ENCODE measurements at places on chromosomes 12 and 14.

- DNase-seq: no peak
These were observed 148.3 kb downstream of the PTCSC3 start for GRCh38 chr14:36028218-36028617.

- DNase-seq: no peak
These were observed 506.1 kb downstream of the NELL2 start for GRCh38 chr12:44369998-44370397.

DNA sequence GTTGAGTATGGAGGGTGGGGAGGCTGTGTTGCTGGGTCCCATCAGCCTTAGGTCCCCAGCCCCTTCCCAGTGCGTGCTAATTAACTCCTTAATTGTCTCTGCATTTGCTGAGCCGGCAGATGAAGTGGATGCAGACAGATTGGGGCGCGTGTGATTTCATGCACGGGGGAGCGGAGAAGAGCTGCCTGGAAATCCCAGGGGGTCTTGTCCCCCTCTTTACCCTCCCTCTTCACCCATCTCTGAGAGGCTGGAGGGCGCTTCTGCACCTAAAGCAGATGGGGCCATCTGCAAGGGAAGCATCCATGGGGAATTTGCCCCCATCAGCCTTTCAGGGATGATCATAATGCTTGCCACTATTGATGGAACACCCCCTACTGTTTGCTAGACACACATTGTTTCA lies 4.4 kb upstream of the ASIC1 start:
- DNase-seq: no peak

- no peak for DNase-seq
These were observed 411 bp downstream of the TTLL5 start for GRCh38 chr14:75661499-75661814.

DNA sequence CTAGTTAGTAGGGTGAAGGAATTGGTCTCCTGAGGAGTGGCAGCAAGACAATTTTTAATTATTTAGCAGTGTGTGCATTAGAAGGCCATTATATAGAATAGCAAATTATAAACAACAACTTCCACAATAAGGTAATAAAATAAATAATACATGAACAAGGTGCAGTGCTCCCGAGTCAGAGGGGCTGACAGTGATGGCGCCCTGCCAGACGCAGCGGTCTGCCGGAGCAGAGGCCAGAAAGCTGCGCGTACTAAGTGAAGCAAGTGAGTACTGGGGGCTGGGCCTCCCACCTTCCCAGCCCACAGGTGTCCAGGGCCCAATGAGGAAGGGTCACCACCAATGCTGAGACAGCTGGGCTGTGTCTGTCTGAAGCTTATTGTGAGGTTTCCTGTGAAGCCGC lies 72.0 kb upstream of the VRK1 start:
- no peak for DNase-seq

DNA sequence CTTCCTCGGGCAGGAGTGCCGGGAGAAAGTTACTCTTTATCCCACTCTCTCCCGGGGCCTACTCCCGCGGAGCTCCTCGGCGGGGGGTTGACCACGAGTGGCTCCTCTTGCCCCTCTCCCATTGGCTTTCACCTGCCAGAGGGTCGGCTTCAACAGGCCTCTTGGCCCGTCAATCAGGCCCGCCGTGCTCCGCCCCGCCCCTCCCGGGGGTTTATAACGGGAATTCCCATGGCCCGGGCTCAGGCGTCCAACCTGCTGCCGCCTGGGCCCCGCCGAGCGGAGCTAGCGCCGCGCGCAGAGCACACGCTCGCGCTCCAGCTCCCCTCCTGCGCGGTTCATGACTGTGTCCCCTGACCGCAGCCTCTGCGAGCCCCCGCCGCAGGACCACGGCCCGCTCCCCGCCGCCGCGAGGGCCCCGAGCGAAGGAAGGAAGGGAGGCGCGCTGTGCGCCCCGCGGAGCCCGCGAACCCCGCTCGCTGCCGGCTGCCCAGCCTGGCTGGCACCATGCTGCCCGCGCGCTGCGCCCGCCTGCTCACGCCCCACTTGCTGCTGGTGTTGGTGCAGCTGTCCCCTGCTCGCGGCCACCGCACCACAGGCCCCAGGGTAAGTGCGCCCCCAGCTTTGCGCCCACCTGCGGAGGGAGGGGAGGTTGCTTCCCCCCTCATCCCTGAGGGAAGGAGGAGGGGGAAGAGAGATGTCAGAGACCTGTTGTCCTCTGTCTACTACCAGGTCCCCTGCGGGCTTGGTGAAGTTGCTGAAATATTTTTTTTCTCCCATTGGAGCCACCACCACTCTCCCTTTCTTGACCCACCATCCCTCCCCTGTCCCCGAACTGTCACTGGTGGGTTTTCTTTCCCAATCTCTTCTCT lies at the start of gene SMOC1:
Gene SMOC1 (plus strand): TSS at position 242 of the 869 bp plus-strand sequence. CDS start 263 bp downstream, at position 505.
- DNase-seq: no peak

GRCh38 chr14:45810152-45810872 lies 557.3 kb upstream of the MIS18BP1 start:
- DNase-seq: no peak

- no peak for DNase-seq
These were observed 805 bp downstream of the MYH7 start for GRCh38 chr14:23434488-23435222.

GRCh38 chr12:19220852-19221466 lies 91.4 kb downstream of the PLEKHA5 start:
- DNase-seq: no peak

GRCh38 chr12:80222261-80222660 lies 122.9 kb downstream of the OTOGL start:
- no peak for DNase-seq

DNA sequence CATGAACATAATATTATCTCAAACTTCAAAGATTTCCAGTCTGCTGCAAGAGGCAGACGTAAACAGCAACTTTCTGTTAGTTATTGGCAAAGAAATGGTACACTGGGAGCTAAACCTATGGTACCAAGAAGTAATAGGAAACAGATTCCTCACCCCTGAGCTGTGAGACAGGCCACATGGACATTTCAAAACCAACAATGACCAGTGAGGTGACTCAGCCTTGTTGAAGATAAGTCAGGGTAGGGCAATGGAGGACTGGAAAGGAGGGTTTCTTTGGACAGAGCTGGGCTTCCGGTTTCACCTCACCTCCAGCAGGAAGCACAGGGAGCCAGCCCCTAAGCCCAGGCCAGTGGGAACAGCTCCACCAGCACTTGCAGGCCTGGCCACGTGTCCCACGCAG lies 1320.5 kb downstream of the AACS start:
- DNase-seq: no peak

DNA sequence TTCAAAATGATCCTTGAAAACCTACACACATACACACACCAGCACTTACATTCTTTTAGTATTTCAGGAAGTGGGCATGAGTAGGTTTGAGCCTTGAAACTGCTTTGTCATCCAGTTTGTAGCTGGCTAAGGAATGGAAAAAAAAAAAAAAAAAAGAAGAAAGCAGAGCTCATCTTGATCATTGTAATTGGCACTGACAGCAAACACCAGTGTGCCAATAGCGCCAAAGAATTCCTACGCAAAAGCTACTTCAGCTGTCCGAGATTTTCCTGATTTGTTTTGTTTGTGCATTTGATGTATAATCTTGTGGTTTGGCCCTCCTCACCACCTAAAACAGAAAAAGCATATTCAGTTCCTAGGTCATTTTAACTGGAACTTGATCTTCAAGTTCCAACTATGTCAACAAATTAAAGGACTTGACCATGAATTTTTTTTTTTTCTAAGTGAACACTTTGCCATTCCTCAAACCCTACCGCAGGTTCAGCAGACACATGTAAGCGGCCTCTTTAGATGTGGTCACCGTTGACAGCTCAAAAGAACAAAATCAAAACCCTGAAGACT lies 57.3 kb downstream of the FLRT2 start:
- no peak for DNase-seq

DNA sequence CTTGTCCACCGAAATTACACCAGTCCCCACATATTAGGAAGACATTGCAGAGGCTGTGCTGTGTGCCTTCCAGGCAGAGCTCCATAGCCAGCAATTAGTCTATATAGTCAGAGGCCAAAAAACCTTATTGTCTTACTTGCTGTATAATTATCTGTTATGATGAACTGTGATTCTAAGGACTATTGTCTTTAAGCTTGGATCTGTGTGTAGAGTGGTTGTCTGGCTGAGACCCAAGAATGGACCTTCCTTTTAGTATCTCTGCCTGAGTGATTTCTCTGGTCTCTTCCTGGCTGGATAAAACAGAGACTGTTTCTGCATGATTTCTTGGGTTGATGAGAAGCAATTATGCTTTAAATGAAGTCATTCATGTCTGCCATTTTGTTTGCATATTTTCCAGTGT lies 465.3 kb downstream of the PRKD1 start:
- DNase-seq: no peak

GRCh38 chr14:91258011-91258618 lies 13.6 kb upstream of the GPR68 start:
- DNase-seq: no peak

GRCh38 chr14:106044515-106044914 lies 518.1 kb downstream of the TMEM121 start:
- no peak for DNase-seq

DNA sequence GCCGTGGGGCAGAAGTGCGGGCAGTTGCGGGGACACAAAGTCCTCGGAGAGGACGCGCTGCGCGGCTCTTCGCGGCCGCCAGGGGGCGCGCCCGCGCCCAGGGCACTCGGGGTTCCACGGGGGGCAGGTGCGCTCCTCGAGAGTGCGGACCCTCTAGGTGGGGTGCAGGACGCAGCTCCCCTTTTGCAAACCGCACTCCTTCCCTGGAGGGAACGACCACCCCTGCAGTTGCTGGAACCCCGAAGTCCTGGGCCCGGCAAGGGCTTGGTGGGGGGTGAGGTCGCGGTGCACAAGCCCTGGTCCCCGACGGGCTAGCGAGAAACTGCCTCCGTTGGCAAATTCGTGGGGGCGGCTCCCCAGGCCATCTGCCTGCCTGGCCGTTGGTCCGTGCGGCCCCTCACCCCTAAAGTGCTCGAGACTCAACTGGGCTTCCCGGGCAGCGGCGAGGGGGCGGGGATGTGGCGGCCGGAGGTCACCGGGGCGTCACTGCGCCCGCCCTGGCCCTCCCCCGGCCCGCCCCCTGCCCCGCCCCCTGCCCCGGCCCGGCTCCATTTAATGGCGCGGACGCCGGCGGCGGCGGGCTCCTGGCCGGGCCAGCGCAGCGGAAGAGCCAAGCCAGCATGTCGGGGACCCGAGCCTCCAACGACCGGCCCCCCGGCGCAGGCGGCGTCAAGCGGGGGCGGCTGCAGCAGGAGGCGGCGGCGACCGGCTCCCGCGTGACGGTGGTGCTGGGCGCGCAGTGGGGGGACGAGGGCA lies at the start of gene ADSS1:
Gene ADSS1 (plus strand): TSS at position 579 of the 756 bp plus-strand sequence. CDS start 42 bp downstream, at position 621.
- peak; percentile 15 for DNase-seq

DNA sequence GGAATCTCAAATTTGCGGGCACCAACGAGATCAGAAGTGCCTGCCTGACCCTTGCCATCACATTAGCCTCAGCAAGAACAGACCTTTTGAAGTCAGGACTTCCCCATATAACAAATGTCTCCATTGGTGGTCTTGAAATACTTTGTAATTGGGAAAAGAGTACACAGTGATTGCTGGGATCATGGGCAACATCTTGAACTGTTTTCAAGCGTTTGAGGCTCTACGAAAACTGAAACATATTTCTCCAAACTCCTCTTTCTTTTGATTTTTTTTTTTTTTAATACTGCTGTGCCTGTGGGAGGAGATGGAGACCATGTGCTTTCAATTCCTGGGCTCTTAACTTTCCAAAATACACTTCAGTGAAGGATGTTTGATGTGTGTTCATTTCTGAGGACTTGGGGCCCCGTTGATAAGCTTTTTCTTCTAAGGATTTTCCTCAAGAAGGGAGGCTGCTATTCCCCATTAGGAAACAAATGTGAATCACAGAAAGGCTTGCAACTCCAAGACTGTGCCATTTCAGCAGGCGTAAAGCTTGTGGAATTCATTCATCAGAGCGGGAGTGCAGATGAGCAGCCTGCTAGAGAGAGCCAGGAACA lies 94.5 kb downstream of the TMEM132C start:
- DNase-seq: no peak

DNA sequence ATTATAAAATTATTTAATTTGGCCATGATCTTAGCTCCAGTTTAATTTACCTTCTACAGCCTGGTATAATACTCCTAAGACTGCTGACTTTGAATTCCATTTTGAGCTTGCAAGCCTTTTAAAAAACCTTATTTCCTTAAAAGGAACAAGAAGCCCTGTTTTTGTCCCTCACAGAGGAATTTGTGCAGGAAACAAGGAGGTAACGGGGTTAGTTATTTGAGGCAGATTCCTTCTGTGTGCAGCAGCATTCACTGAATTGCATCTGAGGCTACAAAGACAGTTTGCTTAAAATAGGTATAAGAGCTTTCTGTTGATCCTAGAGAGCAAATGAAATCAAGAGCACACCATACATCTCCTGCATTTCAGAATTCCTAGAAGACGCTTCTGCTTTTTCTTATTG lies 403.3 kb upstream of the PRICKLE1 start:
- no peak for DNase-seq

DNA sequence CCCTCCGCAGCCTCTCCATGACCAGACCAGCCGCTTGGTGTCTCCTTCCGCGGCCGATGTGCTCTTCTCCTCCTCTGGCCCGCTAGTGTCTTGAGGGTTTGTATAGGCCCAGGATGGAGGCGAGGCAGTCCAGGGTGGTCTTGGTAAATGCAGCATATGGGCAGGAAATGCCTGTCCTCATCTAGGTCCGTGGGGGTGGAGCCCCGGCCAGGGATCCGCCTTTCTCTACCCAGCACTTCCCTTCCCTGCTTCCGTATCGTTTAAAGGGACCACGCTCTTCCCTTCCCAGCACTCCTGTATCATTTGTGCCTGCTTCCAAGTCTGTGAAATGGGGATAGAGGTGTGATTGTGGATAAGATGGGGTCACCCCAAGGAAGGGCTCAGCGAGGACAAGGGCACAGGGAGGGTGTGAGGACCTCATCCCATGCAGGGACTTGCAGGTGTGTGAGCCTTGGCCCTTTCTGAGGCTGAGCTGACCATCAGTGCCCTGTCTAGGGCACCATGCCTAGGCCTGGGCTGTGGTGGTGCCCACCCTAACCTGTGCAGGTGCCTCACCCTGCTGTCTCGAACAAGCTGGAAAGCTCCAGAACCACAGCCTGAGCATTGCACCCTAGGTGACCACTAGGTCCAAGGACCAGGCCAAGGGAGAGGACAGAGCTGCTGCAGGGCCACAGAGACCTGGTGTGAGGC lies 326.8 kb upstream of the RTL1 start:
- DNase-seq: no peak

DNA sequence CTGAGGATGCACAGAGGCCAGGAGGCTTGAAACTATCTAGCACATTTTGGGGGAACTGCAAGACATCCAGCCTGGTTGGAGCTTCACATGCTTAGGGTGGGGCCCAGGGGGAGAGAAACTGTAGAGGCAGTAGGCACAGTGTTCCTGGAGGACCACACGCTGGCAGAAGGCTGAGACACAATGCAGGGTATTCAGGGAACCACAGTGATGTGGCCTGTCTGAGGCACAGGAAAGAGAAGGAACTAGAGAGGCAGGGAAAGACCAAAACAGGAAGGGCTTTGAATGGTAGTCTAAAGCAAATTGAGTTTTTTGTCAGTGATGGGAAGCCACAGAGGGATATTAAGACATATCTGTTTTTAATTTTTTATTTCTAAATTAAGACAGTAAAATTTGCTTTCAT lies 100.2 kb upstream of the PRICKLE1 start:
- DNase-seq: no peak

GRCh38 chr12:3087758-3088650 lies 10.8 kb downstream of the TSPAN9 start:
- no peak for DNase-seq
